ENCODE measurements at places on chromosomes 5 and 9.

DNA sequence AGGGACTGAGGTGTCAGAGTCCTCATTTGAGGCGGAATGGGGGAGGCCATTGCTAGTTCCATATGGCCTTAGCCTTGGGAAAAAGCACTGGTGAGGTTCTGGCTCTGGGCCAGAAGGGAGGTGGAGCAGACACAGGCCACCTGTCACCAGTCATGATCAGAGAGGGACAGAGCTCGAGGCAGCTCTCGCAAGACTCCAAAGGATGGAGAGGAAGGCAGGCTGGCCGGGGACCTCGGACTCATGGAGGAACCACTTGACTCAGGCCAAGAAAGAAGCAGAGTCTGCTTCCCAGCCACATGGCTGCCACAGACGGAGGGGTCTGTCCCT is 29.2 kb upstream of the NSMF start:
- DNase-seq: no peak

- no peak for DNase-seq
Observed at GRCh38 chr5:55591686-55592085, 56.9 kb upstream of the PLPP1 start.

- no peak for DNase-seq
Observed at GRCh38 chr5:89230178-89230577, 347.2 kb upstream of the MEF2C start.

GRCh38 chr5:140258016-140258415 is 44.9 kb downstream of the PFDN1 start:
- no peak for DNase-seq

DNA sequence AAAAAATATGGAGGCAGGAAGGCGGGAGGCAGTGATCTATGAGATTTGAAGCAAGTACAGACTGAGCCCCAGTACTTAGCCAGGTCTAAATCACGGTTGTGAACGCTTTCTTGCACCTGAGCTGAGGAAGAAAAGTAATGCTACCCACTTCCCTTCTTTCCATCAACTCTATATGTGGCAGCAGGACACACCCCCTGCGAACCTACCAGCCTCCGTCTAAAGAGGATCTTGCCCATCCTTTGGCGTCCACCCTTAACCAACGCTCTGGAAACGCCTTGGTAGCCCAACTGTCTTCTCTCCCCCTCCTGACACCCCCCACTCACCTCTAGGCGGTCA is 545 bp downstream of the HMGCS1 start:
- no peak for DNase-seq
